ENCODE measurements at places on chromosomes 5 and 9. TPM values are rescaled to one million over a fixed set of nuclear protein-coding genes. Genes with fewer than 3 reads are reported as not detected.

- no peak for DNase-seq
- no peaks in the 10 kb centered on the region for H3K27me3 ChIP-seq
- H3K4me3 ChIP-seq: no peak overlapping the region
- H3K27ac ChIP-seq: peak overlapping the region; percentile 5
Observed at GRCh38 chr5:158384535-158385481, 525.9 kb upstream of the CLINT1 start.

DNA sequence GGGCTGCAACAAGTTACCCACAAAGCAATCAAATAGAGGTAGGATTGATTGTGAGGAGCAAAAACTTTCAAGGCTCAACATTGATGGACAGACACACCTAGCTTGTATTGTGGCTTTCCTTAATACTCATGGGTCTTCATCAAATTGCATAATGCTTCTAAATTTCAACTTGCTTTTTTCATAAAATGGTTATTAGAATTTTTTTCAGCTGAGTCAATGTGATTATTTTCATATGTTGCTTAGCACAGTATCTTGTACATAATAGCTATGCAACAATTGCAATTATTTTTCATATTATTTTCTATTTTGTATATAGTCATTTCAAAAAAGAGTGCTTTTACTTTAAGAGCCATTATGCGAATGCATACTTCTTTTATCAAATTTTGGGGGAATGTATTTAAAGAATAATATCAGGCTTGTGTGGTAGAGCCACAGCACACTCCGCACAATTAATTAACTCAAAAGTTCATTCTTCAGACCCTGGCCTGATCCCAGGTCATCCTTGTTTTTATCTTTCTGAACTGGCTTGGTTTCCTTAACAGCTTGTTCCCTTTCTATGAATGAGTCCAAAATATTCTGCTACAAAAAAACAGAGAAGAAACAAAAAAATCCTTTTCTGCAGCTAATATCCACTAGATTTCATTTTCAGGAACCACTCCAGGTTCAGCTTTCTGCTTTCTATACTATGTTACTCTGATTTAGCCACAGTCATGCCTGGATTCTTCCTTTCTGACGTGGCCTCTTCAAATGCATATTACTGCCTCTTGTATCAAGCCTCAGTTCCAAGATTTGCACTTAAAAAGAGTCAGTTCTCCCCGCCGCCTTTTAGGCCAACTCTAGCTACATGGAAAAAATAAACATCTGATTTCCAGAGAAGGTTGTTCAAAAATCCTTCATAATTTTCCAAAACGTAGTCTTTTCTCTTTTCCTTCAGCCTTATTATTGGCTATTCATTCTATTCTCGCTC, 45.3 kb upstream of the CDH9 start:
- no peak overlapping the region for H3K4me3 ChIP-seq
- H3K27me3 ChIP-seq: no peaks in the 10 kb centered on the region
- H3K4me1 ChIP-seq: no peaks in the 10 kb centered on the region
- H3K36me3 ChIP-seq: no peaks in the 10 kb centered on the region

Gene ENHO
- total RNA-seq: not detected

Gene ENTPD2
- not detected for total RNA-seq

- H3K36me3 ChIP-seq: no peaks in the 10 kb centered on the region
- no peaks in the 10 kb centered on the region for H3K27me3 ChIP-seq
- no peak overlapping the region for H3K27ac ChIP-seq
- peaks cover 1% of the 10 kb centered on the region for H3K4me1 ChIP-seq
Observed at GRCh38 chr5:108295578-108296368, 86.1 kb downstream of the FBXL17 start.

DNA sequence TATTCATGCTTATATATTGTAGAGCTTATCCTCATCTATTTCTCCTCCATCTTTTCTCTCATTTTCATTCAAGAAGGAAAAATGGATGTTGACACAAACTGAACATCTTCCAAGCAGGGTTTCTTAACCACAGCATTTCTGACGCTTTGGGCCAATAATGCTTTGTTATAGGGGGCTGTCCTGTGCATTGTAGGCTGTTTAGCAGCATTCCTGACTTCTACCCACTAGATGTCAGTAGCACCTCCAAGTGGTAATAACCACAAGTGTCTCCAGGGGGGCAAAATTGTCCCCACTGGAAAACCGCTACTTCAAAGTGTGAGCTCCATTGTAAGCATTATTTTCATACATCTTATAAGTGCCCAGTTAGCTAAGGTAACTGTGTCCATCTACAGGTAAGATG, 2.6 kb upstream of the TXNDC8 start:
- H3K27ac ChIP-seq: no peak overlapping the region
- DNase-seq: no peak
- no peaks in the 10 kb centered on the region for H3K4me1 ChIP-seq
- no peaks in the 10 kb centered on the region for H3K36me3 ChIP-seq
- H3K27me3 ChIP-seq: no peaks in the 10 kb centered on the region

DNA sequence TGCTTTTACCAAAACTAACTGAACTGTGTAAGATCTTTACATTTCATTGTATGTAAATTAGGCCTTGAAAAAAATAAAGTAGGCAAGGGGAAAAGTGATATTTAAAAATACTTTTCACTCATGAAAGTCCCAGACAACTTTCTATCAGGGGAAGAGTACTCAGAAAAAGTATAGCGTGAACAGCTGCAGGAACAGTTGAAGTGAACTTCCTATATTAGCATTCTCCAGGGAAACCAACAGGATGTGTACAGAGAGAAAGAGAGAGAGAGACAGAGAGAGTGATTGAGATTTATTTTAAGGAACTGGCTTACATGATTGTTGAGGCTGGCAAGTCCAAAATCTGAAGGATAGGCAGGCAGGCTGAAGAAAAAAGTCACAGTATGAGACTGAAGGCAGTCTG, 42.0 kb downstream of the ERMP1 start:
- no peak for DNase-seq
- H3K4me1 ChIP-seq: peaks cover 18% of the 10 kb centered on the region
- H3K27me3 ChIP-seq: no peaks in the 10 kb centered on the region
- H3K36me3 ChIP-seq: peaks cover 70% of the 10 kb centered on the region
- H3K4me3 ChIP-seq: no peak overlapping the region

- peak; percentile 44 for DNase-seq
- no peaks in the 10 kb centered on the region for H3K4me1 ChIP-seq
- peaks cover 36% of the 10 kb centered on the region for H3K27me3 ChIP-seq
- no peaks in the 10 kb centered on the region for H3K36me3 ChIP-seq
- H3K4me3 ChIP-seq: no peak overlapping the region
- no peak overlapping the region for H3K27ac ChIP-seq
Observed at GRCh38 chr5:38265546-38266179, 7.3 kb downstream of the EGFLAM start.

DNA sequence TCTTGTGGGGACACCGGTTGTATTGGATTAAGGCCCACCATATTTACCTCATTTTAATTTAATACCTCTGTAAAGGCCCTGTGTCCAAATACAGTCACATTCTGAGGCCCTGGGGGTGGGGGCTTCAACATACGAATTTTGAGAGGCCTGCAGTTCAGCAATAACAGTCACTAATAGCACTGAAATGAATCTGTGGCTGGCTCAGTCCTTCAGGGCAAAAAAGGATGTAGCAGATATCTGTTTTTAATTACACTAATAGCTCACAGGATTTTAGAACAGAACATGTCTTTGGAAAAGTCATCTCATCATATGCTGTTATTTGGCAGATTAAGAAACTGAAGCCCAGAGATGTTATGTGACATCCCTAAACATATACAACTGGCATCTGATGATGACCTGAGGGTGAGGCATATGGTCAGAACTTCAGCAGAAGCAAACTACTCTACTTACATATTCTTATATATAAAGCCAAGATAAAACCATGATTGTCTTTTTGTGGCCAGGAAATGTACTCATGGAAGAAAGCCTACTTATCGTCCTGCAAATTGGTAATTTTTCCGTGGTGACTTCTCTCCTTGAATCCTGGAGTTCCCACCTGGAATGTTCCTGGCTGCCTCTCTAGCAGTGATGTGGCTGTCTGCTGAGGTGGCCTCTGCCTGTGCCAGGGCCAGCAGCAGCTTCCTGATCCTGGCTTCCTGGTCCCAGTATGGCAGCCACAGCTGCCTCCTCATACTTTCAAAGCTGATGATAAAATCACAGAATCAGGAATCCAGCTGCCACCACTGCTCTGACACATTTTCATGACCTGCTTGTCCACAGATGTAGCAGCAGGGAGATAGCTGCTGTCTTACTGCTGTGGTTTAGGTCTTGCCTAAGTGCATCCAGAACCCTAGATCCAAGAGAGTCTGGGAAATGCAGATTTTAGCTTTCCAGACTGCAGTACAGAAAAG, 72.1 kb upstream of the ANKRD55 start:
- no peaks in the 10 kb centered on the region for H3K4me1 ChIP-seq
- H3K27me3 ChIP-seq: peaks cover 5% of the 10 kb centered on the region
- H3K4me3 ChIP-seq: no peak overlapping the region
- H3K27ac ChIP-seq: no peak overlapping the region

Gene C9orf57
- not detected for total RNA-seq

Gene PCDHB3
- not detected for total RNA-seq

- H3K4me1 ChIP-seq: peaks cover 17% of the 10 kb centered on the region
- no peak overlapping the region for H3K27ac ChIP-seq
Observed at GRCh38 chr5:157468293-157468965, 8.4 kb downstream of the NIPAL4 start.

DNA sequence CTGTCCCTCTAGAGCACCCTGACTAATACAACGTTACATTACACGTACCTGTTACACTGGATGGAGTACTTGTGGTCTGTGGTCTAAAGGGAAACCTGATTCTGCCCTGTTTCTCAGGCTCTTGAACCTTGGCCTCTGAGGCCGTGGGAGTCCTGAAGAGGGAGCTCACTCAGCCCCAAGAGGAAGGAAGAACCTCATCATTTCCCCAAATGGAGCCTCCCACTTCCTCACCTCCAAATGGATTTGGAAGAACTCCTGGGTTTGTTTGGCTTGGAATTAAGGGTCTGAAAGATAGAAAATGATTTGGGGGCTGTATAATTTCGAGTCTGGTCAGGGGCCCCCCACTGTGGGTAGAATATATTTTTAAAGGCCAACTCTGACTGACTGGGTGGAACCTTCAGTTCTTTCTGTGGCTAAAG, 200.2 kb downstream of the SEMA6A start:
- no peak overlapping the region for H3K4me3 ChIP-seq
- peaks cover 2% of the 10 kb centered on the region for H3K4me1 ChIP-seq
- H3K36me3 ChIP-seq: no peaks in the 10 kb centered on the region
- no peak overlapping the region for H3K27ac ChIP-seq
- H3K27me3 ChIP-seq: no peaks in the 10 kb centered on the region

GRCh38 chr5:53543401-53543800, 17.0 kb upstream of the NDUFS4 start:
- H3K27me3 ChIP-seq: peaks cover 14% of the 10 kb centered on the region
- no peak for DNase-seq
- no peak overlapping the region for H3K4me3 ChIP-seq
- no peaks in the 10 kb centered on the region for H3K36me3 ChIP-seq

DNA sequence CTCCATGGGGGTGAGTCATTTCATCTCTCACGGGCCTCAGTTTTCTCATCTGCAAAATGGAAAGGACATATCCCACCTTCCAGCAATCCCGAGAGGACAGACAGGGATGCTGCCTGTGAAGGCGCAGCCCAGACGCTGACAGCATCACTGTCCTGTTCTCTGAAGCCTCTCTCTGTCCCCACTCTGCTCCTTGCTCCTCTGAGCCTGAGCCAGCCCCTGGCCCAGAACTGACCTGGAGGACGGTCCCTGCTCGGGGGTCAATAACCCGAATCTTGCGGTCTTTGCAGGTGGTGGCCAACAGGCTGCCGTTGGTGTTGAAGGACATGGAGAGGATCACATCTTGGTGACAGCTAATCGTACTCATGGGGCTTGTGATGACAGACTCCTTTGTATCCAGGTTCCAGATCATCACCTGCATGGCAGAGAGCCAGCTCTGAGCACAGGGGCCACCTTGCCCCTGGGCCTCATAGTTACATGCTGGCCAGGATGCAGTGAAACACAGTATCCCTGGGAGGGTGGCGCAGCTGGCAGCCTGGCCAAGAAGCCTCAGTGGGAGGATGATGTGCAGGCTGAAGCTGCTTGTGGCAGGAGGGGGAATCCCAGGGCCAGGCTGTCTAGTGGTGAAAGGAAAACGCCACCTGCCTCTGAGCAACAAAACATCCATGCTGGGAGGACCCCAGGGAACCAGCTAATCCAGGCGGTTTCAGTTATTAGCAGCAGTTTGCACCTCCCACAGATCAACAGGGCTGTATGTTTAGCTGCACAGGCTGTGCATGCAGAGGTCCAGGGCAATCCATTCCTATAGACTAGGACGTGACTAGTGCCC, 14.0 kb upstream of the TRIM14 start:
- no peak overlapping the region for H3K27ac ChIP-seq
- H3K4me1 ChIP-seq: peaks cover 7% of the 10 kb centered on the region
- H3K27me3 ChIP-seq: no peaks in the 10 kb centered on the region
- no peak overlapping the region for H3K4me3 ChIP-seq
- no peaks in the 10 kb centered on the region for H3K36me3 ChIP-seq

Gene TAS2R1
- not detected for total RNA-seq

Gene SPARC
- total RNA-seq: 0.39 TPM

- H3K27ac ChIP-seq: no peak overlapping the region
- H3K4me1 ChIP-seq: no peaks in the 10 kb centered on the region
- no peaks in the 10 kb centered on the region for H3K27me3 ChIP-seq
- peaks cover 8% of the 10 kb centered on the region for H3K36me3 ChIP-seq
- no peak overlapping the region for H3K4me3 ChIP-seq
- DNase-seq: no peak
Observed at GRCh38 chr9:100126423-100126822, 27.4 kb downstream of the INVS start.

GRCh38 chr5:114830114-114830513, 339.6 kb downstream of the TRIM36 start:
- no peaks in the 10 kb centered on the region for H3K27me3 ChIP-seq
- no peak overlapping the region for H3K4me3 ChIP-seq
- H3K36me3 ChIP-seq: no peaks in the 10 kb centered on the region
- H3K27ac ChIP-seq: no peak overlapping the region
- no peaks in the 10 kb centered on the region for H3K4me1 ChIP-seq

DNA sequence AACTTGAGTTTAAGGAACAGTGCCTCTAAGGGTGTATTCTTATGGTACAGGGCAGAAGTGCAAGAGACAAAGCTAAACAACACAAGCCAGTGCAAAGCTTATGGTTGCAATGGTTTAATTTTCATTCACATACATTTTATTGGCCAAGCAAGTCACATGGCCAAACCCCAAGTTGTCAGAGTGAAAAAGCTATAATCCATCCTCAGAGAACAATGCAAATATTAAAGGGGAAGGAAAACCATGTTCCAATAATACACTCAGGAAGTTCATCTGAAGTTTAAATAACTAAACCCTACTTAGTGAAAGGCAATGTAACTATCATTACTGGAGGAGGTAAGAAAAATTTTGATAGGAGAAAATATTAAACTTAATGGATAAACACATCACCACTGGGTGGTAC, 26.6 kb upstream of the TLR4 start:
- H3K27ac ChIP-seq: no peak overlapping the region
- no peak overlapping the region for H3K4me3 ChIP-seq
- H3K4me1 ChIP-seq: no peaks in the 10 kb centered on the region
- H3K36me3 ChIP-seq: no peaks in the 10 kb centered on the region

DNA sequence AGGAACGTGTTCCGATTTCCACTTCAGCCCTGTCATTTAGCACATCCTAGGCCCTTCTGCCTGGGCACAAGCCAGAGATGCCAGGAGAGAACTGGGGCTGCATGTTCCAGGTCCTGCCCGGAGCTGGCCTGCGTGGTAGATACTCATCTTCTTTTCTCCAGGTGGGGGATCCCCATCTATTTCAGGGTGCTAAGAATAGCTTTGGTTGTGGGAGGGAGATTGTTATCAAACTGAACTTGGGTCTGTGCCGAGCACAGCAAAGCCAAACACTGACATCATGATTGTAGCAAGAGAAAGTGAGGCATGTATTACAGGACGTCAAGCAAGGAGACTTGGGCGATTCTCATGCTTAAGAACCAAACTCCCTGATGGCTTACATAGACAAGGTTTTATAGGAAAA, 18.2 kb downstream of the C9orf153 start:
- H3K4me3 ChIP-seq: no peak overlapping the region
- H3K27ac ChIP-seq: no peak overlapping the region
- no peaks in the 10 kb centered on the region for H3K36me3 ChIP-seq

Gene BNC2
- total RNA-seq: not detected

Gene CARD9
- 0.61 TPM for total RNA-seq
